ENCODE measurements at places on chromosomes 12 and 14.

DNA sequence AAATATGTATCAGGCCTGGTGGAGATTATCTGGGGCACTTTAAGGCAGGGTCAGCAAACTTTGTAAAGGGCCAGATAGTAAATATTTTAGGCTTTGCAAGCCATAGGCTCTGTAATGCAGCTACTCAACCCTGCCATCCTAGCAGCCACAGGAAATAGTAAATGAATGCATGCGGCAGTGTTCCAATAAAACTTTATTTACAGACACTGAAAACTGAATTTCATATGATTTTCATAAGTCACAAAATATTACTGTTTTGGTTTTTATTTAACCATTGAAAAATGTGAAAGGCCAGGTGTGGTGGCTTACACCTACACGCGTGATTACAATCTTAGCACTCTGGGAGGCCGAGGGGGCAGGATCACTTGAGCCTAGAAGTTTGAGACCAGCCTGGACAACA, 3.2 kb upstream of the CAMKK2 start:
- peak; percentile 38 for DNase-seq

DNA sequence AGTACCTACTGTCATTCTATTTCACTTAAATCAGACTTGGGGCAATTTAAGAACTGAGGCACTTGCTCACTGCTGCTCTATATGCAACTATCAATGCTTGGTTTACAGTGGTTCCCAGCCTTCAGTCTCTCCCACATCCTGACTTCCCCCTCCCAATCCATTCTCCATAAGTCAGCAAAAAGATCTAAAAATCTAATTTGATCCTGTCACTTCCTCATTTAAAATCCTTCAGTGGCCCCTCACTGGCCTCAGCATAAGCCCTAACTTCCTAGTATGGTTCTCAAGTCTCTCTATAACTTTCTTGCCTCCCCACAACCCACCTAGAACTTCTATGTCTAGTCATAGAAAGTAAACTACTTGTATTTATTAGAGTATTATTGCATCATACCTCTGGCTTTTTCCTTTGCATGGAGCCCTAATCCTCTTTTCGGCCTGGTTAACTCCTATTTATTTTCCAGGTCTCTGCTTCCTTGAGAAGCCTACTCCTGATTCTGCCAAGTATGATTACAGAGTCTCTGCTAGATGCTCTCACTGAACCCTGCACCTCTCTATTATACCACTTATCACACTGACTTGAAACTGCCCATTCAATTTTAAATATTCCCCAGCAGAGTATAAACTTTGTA, 130.6 kb downstream of the RALGAPA1 start:
- no peak for DNase-seq

DNA sequence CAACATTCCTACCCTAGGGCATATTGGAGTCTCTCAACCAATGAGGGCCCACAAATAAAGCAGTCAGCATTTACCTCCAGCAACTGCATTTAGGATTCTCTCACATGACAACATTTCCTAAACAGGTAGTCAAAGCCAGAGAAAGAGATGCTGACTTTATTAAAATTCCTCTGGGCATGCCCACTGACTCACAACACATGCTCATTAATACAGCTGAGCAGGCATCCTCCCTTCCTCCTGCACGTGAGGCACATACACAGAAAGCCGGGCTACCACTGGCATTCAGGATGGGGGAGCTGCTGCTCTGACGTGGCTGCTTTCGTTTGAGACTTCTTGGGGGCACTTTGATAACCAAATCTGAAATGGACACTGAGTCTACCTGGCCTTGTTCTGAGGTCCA, 174.1 kb downstream of the NRXN3 start:
- DNase-seq: no peak

GRCh38 chr12:123034865-123035264, 54.4 kb downstream of the ARL6IP4 start:
- no peak for DNase-seq

- no peak for DNase-seq
Observed at GRCh38 chr14:75236467-75236866, 42.2 kb upstream of the FOS start.

DNA sequence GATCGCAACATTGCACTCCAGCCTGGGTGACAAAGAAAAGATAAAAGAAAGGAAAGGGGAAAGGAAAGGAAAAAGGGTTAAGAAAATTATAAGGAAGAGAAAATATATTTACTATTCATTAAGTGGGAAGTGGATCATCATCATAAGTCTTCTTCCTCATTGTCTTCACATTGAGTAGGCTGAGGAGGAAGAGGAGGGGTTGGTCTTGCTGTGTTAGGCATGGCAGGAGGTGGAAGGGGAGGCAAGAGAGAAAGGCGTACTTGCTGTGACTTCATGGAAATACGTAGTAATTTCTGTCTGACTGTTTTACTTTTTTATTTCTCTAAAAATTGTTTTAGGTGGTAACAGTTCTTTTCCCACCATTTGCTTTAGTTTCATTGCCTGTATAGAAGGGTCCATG, 26.2 kb downstream of the FAM177A1 start:
- DNase-seq: no peak
